ENCODE measurements at places on chromosomes 3 and 15. TPM values are rescaled to one million over a fixed set of nuclear protein-coding genes. Genes with fewer than 3 reads are reported as not detected.

C3orf80 gene
- not detected for total RNA-seq

EIF4E3 gene
- total RNA-seq, result 90.4 TPM

MYZAP gene
- not detected for total RNA-seq

DNA sequence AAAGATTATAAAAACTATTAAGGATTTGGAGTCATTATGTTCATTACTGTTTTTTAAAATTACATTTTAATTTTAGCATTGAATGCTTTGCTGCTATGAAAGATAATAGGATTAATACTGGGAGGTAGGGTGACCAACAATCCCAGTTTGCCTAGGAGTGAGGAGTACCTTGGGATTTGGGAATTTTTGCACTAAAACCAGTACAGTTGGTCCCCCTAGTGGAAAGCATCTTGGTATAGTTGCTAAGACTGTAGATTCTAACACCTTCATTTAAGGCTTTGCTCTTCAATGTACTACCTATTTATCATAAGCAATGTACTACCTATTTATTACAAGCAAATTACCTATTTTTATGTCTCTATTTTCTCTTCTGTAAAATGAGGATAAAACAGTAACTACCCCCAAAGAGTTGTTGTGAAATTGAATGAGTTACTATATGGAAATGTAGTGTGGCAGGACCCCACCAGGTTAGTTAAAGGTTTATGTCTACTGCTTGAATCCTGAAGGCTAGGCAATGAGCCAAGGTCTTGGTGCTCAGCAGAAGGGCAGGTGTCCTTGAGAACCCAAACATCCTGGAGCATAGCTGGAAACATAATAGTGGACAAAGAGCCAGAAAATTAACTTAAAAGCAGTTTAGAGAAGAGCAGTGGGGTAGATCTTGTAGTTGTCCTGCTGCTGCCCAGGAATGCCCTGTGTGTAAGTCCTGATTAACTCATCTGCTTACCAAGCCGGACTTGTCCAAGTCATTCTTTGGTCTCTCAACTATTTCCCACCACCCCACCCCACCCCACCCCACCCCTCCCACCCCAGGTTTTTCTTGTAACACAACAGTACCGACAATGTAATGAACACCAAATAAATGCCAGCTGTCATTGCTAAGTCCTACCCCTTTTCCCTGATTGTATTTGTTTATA lies 49.2 kb upstream of the NMD3 start:
- no peak for DNase-seq
- H3K36me3 ChIP-seq, result no peaks in the 10 kb centered on the region
- H3K4me1 ChIP-seq, result no peaks in the 10 kb centered on the region

- no peaks in the 10 kb centered on the region for H3K27me3 ChIP-seq
- H3K4me3 ChIP-seq, result peak overlapping the region; percentile 51
- H3K27ac ChIP-seq, result peak overlapping the region; percentile 76
- peak; percentile 66 for DNase-seq
These were observed 28.7 kb upstream of the B3GNT5 start for GRCh38 chr3:183224180-183224970.

DNA sequence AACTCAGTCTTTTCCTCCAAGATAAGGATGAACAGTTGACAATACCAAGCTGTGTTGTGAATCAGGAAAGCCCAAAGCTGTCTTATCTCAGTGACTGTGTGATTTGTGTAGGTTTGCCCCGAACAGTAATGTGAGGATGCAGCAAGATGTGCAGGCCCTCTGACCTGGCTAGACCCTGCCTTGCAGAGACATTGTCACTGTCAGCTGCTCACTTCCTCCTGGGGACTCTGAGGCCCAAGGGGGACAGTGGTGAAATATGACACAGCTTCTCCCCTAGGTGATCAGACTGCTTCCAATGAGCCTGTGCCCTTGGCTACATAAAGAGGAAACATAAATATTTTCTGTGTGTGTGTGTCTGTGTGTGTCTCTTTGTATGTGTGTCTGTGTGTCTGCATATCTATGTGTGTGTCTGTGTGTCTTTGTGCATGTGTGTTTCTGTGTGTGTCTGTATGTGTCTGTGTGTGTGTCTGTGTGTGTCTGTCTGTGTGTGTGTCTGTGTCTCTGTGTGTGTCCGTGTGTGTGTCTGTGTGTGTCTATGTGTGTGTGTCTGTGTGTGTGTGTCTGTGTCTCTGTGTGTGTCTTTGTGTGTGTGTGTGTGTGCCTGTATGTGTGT lies 21.7 kb downstream of the LRRK1 start:
- no peak overlapping the region for H3K27ac ChIP-seq
- no peak overlapping the region for H3K4me3 ChIP-seq
- H3K27me3 ChIP-seq, result no peaks in the 10 kb centered on the region
- no peaks in the 10 kb centered on the region for H3K36me3 ChIP-seq
- H3K4me1 ChIP-seq, result no peaks in the 10 kb centered on the region

DNA sequence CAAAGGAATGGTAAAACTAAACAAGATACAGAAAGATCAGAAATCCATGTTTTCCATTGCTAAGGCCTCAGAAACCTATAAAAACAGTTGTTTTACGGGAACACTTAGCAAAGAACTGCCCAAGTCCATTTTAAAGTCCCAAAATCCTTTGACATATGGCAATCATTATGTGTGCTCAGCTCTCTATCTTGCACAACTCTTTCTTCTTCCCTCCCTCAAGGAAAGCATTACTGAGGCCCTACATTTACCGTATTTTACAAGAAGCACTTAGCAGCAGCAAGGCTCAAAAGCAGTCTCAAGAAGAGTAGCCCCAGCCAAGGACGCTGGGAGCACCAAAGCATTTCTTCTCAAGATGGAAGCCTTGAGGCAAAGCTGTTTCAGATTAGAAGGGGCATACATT lies 169.6 kb upstream of the LRTM1 start:
- DNase-seq, result no peak
- no peaks in the 10 kb centered on the region for H3K36me3 ChIP-seq
- no peak overlapping the region for H3K4me3 ChIP-seq
- no peaks in the 10 kb centered on the region for H3K27me3 ChIP-seq
- H3K4me1 ChIP-seq, result no peaks in the 10 kb centered on the region

DNA sequence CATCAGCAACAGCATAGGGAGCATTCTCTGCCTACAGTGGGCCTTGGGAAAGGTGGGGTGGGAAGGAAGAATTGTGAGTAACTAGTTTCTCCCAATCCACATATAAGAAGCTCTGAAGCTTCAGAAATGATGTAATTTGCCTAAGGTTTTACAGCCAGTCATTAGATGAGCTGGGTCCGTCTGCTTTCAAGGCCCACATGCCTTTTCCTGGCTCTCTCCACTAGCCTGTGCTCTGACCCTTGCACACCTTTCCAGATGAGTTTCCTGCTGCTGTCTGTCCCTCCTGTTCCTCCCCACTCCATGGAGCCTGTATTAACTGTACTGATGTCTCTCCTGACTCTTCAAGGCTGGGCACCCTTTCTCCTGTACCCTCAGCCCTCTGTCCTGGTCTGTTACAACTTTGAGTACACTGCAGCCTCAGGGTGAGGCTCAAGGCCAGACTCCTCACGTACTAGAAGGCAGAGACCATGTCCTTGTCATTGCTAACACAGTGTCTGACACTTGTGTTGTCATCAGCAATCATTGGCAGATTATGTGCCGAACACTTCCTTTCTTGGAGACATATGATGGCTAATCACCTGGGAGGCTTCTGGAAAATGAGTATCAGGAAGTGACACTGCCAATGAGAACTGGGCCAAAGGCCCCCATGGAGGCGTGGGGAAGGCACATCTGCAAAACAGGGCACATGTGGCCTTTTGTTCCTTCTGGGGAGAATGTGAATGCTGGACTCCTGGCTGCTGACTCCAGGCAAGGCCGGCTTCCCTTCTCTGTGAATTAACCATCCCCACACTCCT lies 6.6 kb downstream of the TM6SF1 start:
- peaks cover 2% of the 10 kb centered on the region for H3K27me3 ChIP-seq
- H3K27ac ChIP-seq, result no peak overlapping the region
- peaks cover 15% of the 10 kb centered on the region for H3K4me1 ChIP-seq
- no peak overlapping the region for H3K4me3 ChIP-seq

DNA sequence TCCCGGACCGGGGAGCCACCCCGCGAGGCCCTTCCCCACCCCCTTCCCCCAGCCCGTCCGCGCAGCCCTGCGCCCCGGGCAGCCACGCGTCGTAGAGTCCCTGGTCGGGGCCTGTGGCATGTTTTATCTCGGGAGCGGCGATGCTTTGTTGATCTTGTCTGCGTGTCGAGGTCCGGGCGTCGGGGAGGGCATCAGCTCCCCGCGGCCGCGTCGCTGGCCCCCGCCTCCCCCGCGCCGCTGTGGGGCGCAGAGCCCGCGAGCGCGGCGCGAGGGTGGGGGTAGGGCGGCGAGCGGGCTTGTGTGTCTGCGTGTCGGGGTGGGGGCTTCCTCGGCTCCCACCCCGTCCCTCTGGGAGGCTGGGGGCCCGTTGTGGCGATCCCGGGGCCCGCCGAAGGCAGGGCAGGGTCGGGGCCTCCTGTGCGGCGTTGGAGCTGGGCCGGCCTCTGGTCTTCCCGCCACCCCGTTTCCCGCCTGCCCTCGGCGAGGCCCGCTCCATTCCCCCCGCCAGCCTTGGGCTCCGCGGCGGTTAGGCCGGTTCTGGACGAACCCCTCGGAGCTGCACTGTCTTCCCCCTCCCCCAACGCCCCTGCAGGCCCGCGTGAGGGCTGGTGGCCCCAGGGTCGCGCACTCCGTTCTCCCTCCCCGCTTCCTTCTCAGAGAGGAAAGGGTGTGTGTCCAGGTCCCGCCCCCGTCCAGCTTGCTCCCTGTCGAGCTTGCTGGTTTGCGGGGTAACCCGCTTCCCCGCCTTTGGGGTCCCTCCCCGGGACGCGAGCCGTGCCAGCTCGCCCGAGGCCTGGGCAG lies 695 bp downstream of the GMPS start:
- peaks cover 33% of the 10 kb centered on the region for H3K4me1 ChIP-seq
- H3K27me3 ChIP-seq, result no peaks in the 10 kb centered on the region
- peaks cover 10% of the 10 kb centered on the region for H3K36me3 ChIP-seq
- H3K27ac ChIP-seq, result peak overlapping the region; percentile 96

DNA sequence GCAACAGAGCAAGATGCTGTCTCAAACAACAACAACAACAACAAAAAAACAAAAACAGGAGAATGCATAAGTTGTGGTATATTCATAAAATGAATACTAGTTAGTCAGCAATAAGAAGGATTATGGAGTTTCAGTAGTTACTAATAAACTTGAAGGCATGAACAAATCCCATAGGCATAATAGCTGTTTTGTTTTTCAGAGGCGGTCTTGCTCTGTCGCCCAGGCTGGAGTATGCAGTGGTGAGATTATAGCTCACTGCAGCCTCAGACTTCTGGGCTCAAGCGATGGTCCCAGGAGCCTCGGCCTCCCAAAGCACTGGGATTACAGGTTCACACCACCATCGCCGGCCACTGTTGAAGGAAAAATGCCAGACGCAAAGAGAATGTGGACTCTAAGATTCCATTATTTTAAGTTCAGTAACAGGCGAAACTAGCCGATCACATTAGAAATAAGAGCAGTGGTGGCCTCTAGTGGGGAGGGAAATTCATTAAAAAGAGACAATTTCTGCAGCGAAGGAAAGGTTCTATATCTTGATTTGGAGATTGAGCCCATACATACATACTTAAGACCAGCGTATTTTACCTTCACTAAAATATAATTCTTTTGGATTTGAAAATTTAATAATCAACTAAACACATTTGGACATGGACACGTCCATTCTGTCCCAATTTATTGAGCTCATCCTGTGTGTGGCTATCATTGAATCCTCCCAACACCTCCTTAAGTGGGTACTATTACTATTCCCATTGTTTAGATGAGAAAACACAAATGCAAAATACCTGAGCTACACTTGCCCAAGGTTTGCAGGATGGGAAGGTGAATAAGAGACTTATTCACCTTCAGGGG lies 27.4 kb upstream of the HDAC11 start:
- H3K4me1 ChIP-seq, result peaks cover 26% of the 10 kb centered on the region
- peaks cover 2% of the 10 kb centered on the region for H3K27me3 ChIP-seq
- H3K4me3 ChIP-seq, result peak overlapping the region; percentile 85
- H3K27ac ChIP-seq, result peak overlapping the region; percentile 90
- H3K36me3 ChIP-seq, result no peaks in the 10 kb centered on the region

DNA sequence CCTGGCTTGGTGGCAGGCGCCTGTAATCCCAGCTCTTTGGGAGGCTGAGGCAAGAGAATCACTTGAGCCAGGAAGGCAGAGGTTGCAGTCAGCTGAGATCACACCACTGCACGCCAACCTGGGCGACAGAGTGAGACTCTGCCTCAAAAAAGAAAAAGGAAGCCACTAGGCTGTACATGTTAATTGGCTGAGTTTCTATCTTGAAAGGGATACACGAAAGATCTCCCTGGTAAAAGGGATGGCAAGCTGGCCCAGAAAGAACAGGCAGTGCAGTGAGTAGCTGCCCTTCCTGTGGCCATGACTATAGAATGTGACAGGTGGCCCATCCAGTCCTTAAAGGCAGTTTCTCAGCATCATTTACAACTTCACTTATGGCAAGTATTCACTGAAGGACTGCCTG lies 12.3 kb downstream of the LRIG1 start:
- peaks cover 86% of the 10 kb centered on the region for H3K4me1 ChIP-seq
- H3K36me3 ChIP-seq, result peaks cover 20% of the 10 kb centered on the region
- H3K4me3 ChIP-seq, result no peak overlapping the region
- H3K27me3 ChIP-seq, result no peaks in the 10 kb centered on the region

DNA sequence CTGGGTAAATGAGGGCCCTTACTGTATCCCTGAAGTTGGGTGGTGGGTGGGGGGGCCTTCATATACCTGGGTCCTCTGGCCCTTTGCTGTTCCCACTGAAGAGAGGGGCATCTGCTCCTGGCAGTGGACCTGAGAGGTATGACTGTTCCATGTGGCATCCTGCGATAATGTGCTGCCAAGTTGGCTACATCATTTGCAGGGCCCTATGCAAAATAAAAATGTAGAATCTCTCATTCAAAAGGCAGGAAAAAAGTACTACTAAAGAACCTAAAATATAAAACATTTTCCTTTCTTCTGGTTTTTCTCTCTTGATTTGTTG lies 49.2 kb upstream of the RYK start:
- H3K4me1 ChIP-seq, result no peaks in the 10 kb centered on the region
- peaks cover 54% of the 10 kb centered on the region for H3K27me3 ChIP-seq
- H3K4me3 ChIP-seq, result no peak overlapping the region
- no peaks in the 10 kb centered on the region for H3K36me3 ChIP-seq
- DNase-seq, result no peak
- no peak overlapping the region for H3K27ac ChIP-seq

DNA sequence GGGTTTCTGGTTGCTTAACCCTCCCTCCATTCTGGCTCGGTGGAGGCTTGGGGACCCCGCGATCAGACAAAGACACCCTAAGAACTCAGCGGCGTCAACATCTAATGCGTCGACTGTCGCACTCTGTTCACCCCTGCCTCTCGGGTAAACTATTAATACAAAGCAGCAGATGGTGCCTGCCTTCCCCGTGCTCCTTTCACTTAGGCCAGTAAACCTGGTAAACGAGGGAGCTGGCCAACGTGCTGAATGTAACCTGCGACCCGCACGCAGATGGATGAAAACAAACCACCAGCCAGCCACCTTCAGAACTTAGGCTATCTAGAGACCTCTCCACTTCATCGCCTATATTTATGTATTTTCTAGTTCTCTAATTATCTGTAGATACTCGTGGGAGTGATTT lies 848 bp upstream of the CADPS start:
- H3K4me3 ChIP-seq, result no peak overlapping the region
- peaks cover 39% of the 10 kb centered on the region for H3K27me3 ChIP-seq
- H3K36me3 ChIP-seq, result no peaks in the 10 kb centered on the region
- no peak for DNase-seq

- H3K27me3 ChIP-seq, result peaks cover 7% of the 10 kb centered on the region
- DNase-seq, result no peak
- H3K27ac ChIP-seq, result no peak overlapping the region
- no peak overlapping the region for H3K4me3 ChIP-seq
- H3K36me3 ChIP-seq, result no peaks in the 10 kb centered on the region
These were observed 93.7 kb downstream of the ABI3BP start for GRCh38 chr3:100899440-100900091.

All from activated CD4-positive, alpha-beta T cell treated with anti-CD3 and anti-CD28 coated beads, Interleukin-2, amount 10 ng/mL, durations not matched to agents 7 days and 5 days (primary cell).